ENCODE measurements at places on chromosomes 5 and 9. TPM values are rescaled to one million over a fixed set of nuclear protein-coding genes. Genes with fewer than 3 reads are reported as not detected.

The PPIC gene
- total RNA-seq: 70.4 TPM

The LCN2 gene
- not detected for total RNA-seq

The HTR4 gene
- not detected for total RNA-seq

The FOXD4L6 gene
- 0.37 TPM for total RNA-seq

The NR2F1 gene
- total RNA-seq: 17.2 TPM

The SV2C gene
- total RNA-seq: not detected

The IL4 gene
- not detected for total RNA-seq

The ADAMTSL1 gene
- 531 TPM for total RNA-seq

The IFNA14 gene
- total RNA-seq: not detected

The CNTLN gene
- total RNA-seq: 8.9 TPM

The RNF183 gene
- total RNA-seq: not detected

The EPB41L4B gene
- not detected for total RNA-seq

The TMC1 gene
- 0.28 TPM for total RNA-seq

The DMRT2 gene
- 1.7 TPM for total RNA-seq

The IL7R gene
- total RNA-seq: 3.6 TPM

The TPPP gene
- 0.37 TPM for total RNA-seq

The BAAT gene
- total RNA-seq: 0.23 TPM

The GLDC gene
- under 0.01 TPM for total RNA-seq
